ENCODE measurements at places on chromosomes 12 and 14.

GRCh38 chr12:153080-153746 lies 60.7 kb downstream of the SLC6A12 start:
- peak; percentile 19 for DNase-seq

DNA sequence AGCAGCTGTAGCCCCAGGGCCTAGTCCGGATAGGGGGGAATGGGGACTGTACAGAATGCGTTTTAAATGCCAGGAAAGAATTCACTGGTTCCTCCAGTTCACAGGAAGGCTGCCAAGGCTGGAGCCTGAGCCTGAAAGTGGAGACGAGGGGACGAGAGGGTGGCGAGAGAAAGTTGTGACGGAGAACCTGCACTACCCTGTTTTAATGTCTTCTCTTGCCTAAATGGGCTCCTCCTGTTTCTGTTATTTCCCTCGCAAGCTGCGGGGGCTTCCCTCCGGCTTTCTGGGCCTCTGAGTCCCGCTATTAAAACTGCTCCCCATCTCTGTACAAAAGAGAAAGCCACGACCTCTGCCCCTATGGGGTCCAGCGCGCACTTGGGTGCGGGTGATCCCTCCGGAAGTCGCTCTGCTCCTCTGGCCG lies 4.5 kb downstream of the C1QL4 start:
- DNase-seq: no peak

GRCh38 chr12:64457032-64457431 lies 5.1 kb downstream of the TBK1 start:
- DNase-seq: no peak

DNA sequence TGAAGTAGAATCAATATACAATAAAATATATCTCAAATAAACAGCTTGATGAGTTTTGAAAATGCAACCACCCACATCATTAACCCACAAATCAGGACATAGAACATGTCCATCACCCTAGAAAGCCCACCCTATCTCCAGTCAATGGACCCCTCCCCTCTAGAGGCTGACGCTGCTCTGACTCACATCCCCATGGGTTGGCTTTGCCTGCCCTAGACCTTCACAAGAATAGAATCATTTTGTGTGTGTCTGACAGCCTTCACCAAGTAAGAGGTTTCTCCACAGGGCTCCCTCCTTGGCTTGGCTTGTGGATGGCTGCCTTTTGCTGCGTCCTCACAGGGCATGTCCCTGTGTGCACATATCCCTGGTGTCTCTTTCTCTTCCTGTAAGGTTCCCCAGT lies 250.2 kb upstream of the RTL1 start:
- DNase-seq: no peak

DNA sequence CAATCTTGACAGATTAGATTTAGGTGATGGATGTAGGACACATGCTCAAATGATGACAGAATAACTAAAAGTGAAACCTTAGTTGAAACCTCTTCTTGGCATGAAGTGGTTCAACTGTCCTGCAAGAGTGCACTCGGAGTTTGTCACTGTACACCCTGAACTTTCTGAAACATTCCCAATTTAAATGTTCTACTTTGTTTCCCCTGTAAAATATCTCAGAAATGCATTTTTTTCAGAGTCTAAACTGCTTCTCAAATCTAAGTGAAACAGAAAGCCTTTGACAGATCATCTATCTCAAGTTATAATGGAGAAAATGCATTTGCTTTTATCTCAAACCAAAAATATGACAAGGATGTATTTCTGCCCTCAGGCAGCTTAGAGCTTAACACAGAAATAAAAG lies 66.0 kb downstream of the BHLHE41 start:
- DNase-seq: no peak

DNA sequence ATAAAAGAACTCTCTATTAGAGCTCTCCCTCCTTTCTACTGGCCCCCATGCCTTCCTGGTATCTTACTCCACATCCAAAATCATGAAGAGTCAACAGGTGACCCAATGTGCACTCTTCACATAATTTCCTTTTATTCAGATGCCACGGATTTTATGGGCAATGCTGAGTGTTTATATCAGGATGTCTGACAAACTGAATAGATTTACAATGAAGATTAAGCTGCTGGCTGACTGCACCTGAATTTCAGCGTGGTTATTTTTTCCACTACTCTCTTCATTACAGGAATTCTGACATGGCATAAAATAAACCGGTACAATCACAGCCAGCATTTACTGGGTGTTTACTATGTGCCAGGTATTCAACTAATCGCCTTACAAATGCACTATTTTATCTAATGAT lies 29.4 kb upstream of the CERS5 start:
- no peak for DNase-seq

- no peak for DNase-seq
These were observed at the start of gene SMIM41 for GRCh38 chr12:52079576-52080402. TSS of gene SMIM41 (plus strand) at chr12:52079704. CDS start at chr12:52079780, 76 bp downstream.

DNA sequence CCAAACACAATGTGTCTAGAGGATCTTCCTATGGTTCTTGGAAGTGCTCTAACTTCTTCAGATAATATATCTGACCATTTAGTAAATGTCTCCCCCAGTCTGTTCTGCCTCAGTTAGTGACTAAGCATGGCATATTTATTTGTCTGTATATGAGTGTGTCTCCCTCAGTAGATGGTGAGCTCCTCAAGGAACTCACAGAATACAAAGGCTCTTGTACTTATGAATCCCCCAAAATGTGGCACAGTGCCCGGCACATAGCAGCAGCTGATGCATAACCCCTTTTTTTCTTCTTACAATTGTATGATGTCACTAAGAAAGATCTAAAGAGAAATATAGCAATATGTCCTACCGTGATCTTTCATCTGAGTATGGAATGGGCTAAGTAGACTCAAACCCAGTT lies 264.7 kb upstream of the PRICKLE1 start:
- no peak for DNase-seq

GRCh38 chr14:22220427-22220826 lies 368.6 kb downstream of the DAD1 start:
- DNase-seq: no peak

DNA sequence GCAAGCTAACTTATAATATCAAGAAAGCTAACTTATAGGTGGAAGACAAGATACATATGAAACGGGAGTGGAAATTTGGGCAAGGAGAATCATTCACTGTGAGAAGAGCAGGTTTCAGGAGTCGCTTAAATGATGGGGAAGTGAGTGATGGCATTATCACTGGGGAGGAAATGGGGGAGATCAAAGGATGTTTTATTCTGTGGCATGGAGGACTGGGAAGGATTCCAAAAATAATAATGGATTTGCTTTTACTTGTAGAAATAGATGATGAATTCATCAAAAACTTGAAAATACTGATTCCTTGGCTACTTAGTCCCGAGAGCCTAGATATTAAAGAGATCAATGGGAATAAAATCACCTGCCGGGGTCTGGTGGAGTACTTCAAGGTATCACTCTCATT lies 47.8 kb downstream of the SAV1 start:
- DNase-seq: no peak

GRCh38 chr12:52024845-52025230 lies 18.1 kb downstream of the TAMALIN start:
- DNase-seq: no peak

GRCh38 chr12:65685514-65685913 lies 138.8 kb upstream of the HMGA2 start:
- no peak for DNase-seq

DNA sequence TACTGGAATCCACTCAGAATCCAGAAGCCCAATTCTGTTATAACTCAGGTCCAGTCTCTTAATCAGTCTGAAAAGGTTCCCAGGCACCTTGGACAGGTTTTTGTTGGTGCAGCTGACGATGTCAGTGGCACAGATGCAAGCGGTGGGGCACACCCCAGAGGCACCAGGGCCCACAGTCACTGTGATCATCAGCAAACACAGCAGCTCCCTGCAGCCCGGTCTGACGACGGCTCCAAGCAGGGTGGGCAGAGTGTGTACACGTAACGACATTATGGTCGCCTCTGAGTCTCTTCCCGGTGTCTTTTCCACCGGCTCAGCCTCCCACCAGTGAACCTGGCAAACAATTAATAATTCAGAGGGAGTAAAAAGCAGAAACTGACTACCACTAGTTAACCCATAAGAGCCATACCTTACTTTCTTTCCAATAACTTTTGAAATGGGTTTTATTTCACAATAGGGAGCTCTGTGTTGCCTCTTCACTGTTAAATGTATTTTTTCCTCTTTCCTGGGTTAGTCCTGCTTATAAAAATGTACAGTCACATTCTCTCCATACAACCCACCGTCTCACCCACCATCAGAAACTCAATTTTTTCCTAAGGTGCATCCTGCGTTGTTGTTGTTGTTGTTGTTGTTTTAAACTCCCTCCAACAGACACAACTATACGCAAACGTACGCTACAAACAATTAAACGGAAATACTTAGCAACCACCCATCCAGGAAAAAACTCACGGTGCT lies 521 bp upstream of the PCED1B start:
- DNase-seq: peak; percentile 40

GRCh38 chr12:9647825-9648700 lies 21.4 kb upstream of the CLEC2D start:
- peak; percentile 73 for DNase-seq

- DNase-seq: no peak
These were observed 68.6 kb upstream of the PLXNC1 start for GRCh38 chr12:94079566-94080340.

DNA sequence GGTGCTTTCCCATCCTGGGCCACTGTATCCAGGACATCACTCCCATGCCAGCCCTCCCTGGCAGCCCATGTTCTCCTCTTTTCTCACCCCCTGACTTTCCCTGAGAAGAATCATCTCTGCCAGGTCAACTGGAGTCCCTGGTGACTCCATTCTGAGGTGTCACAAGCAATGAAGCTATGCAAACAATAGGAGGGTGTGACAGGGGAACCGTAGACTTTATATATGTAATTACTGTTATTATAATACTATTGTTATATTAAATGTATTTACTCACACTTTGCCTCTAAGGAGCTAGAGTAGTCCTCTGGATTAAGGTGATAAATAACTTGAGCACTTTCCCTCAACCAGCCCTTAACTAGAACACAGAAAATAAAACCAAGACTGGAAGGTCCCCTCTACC lies 9.2 kb downstream of the ZNF219 start:
- no peak for DNase-seq

GRCh38 chr14:102993523-102993922 lies 63.8 kb downstream of the CDC42BPB start:
- no peak for DNase-seq

DNA sequence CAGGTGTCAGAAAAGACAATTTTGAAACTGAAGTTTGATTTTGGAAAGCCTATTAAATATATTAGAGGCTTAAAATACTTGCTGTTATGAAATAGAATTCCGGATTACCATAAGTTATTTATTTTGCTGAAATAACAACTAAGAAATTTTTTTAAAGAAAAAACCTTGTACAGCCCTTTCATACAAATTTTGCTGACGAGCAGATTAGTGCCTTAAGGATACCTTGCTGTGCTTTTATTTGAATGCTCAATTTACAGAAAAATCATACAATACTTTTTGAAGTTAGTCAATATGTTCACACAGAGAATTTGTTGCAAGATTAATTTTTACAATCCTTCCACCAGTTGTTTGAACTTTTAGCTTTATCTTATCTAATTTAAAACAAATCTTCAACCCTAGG lies 29.5 kb upstream of the CLEC2D start:
- no peak for DNase-seq

DNA sequence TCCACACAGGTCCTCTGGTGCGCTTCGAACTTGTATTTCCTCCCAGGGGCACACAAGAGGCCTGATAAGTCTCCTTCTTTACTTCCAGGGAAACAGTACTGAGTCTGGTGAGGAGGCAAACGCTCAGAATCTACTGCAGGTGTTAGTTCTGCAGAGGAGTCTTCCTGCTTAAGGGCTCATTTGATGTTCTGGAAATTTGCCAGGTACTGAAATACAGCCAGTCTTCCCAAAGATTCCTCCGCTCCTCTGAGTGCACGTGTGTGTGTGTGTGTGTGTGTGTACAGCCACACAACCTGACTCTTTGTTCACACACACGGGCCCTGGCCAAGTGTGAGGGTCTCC lies 92.0 kb downstream of the FBXL14 start:
- no peak for DNase-seq

- no peak for DNase-seq
These were observed 35.2 kb upstream of the DLK1 start for GRCh38 chr14:100691395-100692056.

GRCh38 chr12:124497658-124498057 lies 69.8 kb downstream of the NCOR2 start:
- no peak for DNase-seq

GRCh38 chr12:103050273-103050672 lies 92.8 kb downstream of the ASCL1 start:
- no peak for DNase-seq

Data from activated naive CD4-positive, alpha-beta T cell (primary cell).